ENCODE measurements at places on chromosomes 6 and 20. TPM values are rescaled to one million over a fixed set of nuclear protein-coding genes. Genes with fewer than 3 reads are reported as not detected.

Gene SNX21
- 1.7 TPM for total RNA-seq

GRCh38 chr6:1325461-1326309 lies 13.8 kb downstream of the FOXQ1 start:
- no peak for DNase-seq

DNA sequence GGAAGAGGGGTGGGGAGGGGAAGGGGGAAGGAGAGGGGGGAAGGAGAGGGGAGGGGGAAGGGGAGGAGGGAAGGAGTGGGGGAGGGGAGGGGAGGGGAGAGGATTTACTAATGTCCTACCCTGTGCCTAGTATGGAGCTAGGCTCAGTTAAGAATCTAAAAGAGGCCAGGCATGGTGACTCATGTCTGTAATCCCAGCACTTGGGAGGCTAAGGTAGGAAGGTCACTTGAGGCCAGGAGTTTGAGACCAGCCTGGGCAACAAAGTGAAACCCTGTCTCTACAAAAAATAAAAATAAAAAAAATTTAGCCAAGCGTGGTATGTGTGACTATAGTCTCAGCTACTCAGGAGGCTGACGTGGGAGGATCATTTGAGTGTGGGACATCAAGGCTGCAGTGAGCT lies 13.0 kb downstream of the UBE2J1 start:
- no peak for DNase-seq

Gene OPN5
- not detected for total RNA-seq

GRCh38 chr6:130245267-130245666 lies 22.5 kb upstream of the SAMD3 start:
- DNase-seq: no peak

DNA sequence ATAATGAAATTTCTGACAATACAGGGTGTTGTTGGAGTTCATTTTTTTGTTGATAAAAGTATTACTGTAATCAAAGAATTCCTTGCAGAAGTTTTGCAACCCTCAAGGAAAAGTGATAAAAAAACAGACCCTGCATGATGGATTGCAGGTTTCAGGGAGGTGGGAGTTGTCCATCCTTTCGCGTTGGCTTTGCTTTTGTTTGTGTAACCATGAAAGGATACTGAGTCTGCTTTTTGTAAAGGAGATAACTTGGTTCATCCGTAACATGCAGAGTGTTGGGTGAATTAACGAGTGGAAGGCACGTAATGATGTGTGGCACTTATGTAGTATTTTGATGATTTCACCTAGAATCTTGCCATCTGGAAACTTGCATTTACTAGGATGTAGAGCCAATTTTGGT lies 23.6 kb downstream of the FOXO3 start:
- no peak for DNase-seq

Gene TXLNB
- 0.65 TPM for total RNA-seq

DNA sequence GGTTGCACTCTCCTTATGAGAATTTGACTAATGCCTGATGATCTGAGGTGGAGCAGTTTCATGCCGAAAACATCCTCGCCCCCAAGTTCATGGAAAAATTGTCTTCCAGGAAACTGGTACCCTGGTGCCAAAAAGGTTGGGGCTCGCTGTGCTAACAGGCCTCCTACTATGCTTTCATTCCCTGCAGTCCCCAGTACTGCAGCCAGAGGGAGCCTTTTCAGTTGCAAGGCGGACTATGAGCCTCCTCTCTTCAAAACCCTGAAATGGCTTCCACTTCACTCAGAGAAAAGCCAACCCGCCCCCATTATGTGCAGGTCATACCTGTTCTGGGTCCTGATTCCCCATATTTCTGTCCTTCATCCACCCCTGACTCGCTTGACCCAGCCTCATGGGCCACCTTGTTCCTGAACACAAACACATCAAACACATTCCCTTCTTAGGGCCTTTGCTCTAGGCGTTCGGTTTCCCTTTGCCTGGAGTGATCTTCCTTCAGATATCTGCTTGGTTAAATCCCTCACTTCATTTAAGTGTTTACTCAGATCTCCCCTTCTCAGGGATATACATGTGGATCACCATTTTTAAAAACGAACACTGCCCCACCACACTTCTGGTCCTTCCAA lies 173.7 kb downstream of the PHACTR1 start:
- peak; percentile 39 for DNase-seq

DNA sequence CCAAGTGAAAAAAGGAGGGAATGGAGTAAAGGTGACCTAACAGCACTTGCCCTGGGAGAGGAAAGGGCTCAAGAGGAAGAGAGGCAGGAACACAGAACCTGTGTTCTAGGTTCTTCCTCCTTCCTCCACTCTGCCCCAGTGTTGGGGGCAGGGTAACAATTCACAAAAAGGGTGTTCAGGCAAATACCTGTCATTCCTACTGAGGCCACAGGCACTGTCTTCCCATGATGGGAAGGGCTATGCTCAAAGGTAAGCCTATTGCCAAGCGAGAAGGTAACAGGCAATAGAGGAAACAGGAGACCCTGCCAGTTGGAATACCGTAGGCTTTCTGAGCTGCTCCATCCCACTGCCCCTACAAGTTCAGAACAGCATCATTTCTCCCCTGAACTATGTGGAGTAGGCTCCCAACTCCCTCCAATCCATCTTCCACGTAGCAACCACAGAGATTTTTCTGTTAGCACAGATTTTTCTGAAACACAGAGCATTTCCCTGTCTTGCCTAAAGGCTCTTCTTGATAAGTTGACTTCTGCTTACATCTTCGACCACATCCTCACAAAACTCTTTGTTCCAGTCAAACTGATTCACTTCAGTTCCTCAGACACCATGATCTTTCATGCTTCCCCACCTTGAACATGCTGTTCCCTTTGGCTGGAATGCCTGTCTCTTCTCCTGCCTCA lies 2.7 kb downstream of the AGPAT1 start:
- no peak for DNase-seq

GRCh38 chr6:19838442-19839236 lies 1.5 kb downstream of the ID4 start:
- DNase-seq: no peak

- DNase-seq: no peak
Observed at GRCh38 chr6:132147530-132148011, 196.4 kb upstream of the CCN2 start.

- DNase-seq: no peak
Observed at GRCh38 chr6:150752409-150752808, 113.1 kb upstream of the MTHFD1L start.

- no peak for DNase-seq
Observed at GRCh38 chr20:60718743-60719480, 533.1 kb upstream of the CDH4 start.

GRCh38 chr6:3026791-3027626 lies 27.3 kb downstream of the NQO2 start:
- peak; percentile 67 for DNase-seq

DNA sequence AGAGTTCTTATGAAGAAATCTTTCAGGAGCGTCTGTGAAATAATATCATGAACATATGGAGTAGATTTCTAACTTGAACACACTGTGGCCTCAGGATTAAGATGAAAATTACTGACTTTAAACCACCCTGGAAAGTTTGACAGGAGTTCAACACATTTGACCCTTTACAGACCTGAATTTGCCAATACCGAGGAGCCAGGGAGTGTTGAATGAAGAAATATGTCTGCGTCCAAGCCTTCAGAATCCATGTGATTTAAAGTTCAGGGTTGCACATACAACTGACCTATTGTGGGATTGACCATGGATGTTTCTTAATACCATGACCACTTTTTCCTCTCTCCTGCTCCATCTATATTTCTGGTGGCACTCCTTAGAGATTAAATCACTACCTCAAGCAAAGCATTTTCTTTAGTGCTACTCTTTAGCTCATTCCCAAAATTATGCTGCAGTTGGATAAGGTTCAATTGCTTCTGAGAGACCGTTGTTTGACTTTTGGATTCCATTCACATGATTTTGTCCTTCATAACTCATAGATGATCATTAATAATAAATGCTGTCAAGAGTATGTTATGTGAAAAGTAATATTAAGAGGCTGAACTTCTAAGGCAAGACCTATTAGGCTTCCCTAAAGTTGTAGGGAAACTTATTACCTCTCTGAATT lies 57.4 kb downstream of the PRL start:
- no peak for DNase-seq

- no peak for DNase-seq
Observed at GRCh38 chr6:117504478-117505144, 22.1 kb downstream of the DCBLD1 start.

DNA sequence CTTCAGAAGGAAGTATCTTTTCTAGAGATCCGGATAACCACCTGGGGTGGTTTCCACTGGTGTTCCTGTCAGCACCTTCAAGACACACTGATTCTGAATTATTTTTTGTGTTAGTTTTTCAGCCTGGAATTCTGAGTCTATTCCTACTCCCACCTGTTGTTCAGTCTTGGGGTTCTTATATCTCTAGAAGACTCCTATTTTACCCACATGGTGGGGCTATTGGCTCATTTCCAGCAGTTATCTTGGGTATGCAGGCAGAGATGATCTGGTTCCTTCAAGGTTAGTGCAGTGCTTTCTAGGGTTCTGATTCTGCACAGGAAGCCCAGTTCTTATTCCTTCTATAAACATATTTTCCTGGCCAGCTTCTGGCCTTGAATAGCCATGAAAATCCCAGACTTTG lies 175.6 kb upstream of the PDE7B start:
- DNase-seq: peak; percentile 58

- DNase-seq: no peak
Observed at GRCh38 chr6:165917576-165917975, 250.1 kb downstream of the TBXT start.

GRCh38 chr6:51644426-51644825 lies 443.0 kb downstream of the PKHD1 start:
- DNase-seq: no peak

DNA sequence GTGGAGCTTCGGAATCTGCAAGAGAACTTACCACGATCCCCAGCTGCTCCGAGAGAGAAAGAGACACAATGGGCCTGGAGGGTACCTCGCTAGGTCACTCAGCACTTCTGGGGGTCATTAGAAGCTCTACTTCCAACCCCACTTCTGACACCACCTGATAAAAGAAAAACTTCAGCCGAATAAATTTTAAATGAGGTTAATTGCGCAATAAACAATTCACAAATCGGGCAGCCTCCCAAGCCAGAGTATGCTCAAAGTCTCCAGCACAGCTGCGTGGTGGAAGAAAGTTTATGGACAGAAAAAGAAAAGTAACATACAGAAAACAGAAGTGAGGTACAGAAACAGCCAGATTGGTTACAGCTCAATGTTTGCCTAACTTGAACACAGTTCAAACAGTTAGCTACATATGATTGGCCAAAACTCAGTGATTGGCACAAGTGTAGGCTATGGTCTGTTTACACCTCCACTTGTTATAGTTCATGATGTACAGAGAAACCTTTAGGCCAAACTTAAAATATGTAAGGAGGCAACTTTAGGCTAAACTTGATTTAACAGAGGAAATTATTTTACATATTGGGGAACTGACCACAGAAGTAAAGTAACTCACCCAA lies 52.6 kb downstream of the COL11A2 start:
- DNase-seq: no peak

Gene TTPAL
- total RNA-seq: 18.4 TPM

Gene ASIP
- total RNA-seq: not detected

- DNase-seq: peak; percentile 46
Observed at GRCh38 chr6:30915591-30915946, 1.5 kb downstream of the VARS2 start.

Gene PRELID3B
- 81.6 TPM for total RNA-seq

- no peak for DNase-seq
Observed at GRCh38 chr20:59325142-59325523, 24.7 kb downstream of the EDN3 start.

DNA sequence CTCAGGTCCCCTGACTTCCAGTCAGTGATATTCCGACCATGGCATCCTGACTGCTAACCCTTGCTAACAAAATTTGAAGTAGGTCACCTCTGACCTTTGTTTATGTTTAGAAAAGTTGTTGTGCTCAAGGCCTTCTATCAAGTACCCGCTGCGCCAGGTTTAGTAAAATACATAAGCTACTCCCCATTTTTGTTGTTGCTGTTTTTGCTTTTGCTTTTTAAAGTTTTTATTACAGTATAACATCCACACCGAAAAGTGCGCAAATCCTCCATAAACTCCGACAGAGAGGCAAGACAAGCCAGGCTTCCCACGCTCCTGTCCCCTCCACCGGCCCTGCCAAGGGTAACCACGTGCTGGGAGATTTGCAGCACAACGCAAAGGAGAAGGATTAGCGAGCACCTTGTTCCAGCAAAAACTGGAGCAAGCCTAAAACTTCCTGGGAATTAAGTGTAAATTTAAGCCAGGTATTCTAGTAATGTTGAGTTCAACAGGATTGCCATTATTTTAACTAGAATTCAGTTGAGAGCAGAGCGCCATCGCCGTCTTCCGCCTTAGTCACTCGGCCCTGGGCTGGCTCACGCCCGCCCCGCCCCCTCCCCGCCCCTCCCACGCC lies 17.8 kb upstream of the HMGN4 start:
- no peak for DNase-seq

DNA sequence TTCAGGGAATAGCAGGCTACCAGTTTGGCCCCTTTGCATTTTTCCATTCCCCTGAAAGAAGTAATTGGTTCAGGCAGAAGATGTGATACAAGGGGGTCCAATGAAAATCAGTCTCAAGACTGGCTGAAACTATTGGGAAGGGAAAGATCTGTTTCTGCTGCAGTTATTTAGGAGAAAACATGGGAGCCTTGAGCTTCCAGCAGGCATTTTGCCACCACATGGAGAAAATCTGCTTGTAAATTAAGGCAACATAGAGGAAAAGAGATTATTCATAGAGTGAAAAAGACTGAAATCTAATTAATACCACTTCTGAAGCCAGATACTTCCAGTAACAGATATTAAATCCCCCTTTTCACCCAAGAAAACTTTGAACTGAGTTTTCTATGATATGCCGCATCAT lies 44.2 kb upstream of the SNAP25 start:
- no peak for DNase-seq

Data from activated CD8-positive, alpha-beta T cell treated with anti-CD3 and anti-CD28 coated beads, Interleukin-2, amount 10 ng/mL, durations not matched to agents 7 days and 5 days (primary cell).